Panc1 (cell line): ENCODE measurements at places on chromosomes 13 and 19. TPM values are rescaled to one million over a fixed set of nuclear protein-coding genes. Genes with fewer than 3 reads are reported as not detected.

The UPF1 gene
- 62.2 TPM for total RNA-seq

The CALR3 gene
- not detected for total RNA-seq

The ZNF723 gene
- not detected for total RNA-seq

The C19orf44 gene
- total RNA-seq: 4.4 TPM

The CEACAM3 gene
- total RNA-seq: not detected

The ZBTB45 gene
- total RNA-seq: 24.7 TPM
